Sigmoid colon (tissue), 7 donors: ENCODE measurements at places on chromosomes 5 and 9. TPM values are rescaled to one million over a fixed set of nuclear protein-coding genes. Genes with fewer than 3 reads are reported as not detected.

WDR31 gene
- total RNA-seq: 3.2 TPM

TSLP gene
- 0.36 TPM for total RNA-seq

FBXL7 gene
- total RNA-seq: 18.2 TPM

GFI1B gene
- total RNA-seq: not detected

TCOF1 gene
- total RNA-seq: 27.1 TPM

CDHR2 gene
- total RNA-seq: not detected

DNA sequence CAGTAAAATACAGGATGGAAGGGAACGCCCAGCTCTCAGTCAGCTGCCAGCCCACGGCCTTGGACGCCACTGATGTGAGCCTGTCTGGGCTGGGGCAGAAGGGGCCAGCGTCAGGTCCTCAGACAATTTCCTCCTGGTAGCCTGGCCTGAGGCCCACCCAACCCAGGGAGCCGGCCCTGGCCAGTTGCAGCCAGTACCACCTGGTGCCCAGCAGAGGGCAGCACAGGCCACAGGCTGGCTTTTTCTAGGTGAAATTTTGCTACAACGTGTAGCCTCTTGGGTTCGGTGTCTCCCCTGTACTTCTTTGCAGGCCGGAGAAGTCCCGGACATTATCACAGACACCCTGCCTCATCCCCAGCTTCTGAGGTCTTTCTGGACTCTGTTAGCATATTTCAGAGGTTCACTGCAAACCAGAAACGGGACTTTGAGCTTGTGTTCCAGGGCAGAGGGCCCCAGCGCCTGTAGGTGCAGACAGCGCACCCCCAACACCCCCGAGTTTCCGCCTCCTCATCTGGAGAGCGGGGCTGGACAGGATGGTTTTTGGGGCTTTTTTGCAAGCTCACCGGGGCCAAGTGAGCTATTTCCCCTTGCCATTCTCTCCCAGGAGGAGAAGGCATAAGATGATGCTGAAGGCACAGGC lies 45.9 kb upstream of the KCNMB1 start:
- DNase-seq: peak; percentile 80

GRCh38 chr9:88390371-88390990 lies 2.2 kb downstream of the SPIN1 start:
- DNase-seq: no peak

DNA sequence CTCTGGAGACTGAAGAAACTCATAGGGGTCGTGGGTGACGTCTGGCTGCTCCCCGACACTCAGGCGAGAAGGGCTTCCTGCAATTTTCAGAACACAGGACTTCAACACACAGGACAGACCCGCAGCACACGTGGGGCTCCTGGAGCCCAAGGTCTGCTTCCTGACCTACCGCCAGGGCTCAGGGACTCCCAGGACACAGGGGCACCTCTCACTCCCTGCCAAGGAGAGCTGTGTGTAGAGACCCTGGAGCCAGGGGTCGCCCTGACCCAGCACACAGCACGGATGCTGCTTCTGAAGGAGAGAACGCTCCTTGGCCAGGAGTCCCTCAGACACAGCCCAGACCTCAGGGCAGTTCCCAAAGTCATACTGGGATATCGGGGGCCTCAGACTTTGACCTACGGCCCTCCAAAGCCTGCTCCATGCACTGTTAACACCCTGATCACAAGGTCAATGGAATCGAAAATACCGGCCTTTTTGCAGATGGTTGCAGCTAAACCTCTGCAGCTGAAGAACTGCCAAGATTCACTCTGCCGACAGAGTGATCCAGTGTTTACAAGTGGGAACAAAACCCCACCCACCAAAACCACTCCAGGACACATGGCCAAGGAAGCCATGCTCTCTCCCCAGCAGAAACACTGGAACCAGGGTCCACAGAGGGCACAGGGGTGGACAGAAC lies 13.8 kb upstream of the ZDHHC11 start:
- DNase-seq: no peak

DNA sequence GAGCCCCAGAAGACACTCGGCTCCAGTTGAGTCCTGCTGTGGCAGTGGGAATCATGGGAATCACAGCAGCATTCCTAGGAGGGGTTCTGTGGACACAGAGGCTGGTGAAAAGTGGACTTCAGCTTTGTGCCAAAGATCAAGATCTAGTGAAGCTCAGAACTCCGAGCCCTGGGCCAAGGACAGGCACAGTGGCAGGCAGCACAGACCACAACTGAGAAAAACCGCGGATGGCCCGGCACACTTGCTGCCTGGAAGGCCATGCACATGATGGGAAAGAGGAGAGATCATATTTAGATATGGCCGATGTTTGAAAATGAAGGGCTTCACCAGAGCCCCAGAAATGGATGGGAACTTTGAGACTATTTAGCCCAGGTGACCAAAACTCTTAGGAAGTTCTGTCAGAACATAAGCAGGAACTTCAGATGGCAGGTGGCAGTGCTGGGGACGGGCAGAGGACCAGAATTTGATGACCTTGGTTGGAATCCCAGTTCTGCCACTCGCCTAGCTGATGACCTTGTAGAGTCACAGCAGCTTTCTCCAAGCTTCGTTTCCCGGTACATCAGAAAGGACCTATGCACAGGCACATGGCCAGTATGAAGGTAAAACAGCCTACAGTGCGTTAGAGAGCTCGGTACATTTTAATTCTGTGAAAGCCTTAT lies 18.0 kb downstream of the BARHL1 start:
- no peak for DNase-seq

- no peak for DNase-seq
These were observed 13.9 kb upstream of the SELENOP start for GRCh38 chr5:42825422-42826148.

DNA sequence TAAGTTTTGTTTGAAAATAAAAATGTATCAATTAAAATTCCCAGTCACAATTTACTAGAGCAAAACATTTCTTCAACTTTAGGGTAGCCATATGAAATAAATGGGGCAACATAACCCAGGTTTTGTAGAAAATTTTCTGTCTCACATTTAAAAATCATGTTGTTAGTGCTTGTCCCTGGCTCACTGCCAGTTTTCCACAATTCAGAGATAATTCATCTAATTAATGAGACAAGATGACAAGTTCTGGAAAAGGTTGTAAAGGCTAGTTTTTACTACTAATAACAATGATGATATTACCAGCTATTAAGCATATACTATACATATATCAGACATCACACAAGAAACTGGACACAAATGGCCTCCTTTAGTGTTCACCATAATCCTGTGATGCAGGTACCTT lies 45.9 kb downstream of the MEGF9 start:
- DNase-seq: no peak

DNA sequence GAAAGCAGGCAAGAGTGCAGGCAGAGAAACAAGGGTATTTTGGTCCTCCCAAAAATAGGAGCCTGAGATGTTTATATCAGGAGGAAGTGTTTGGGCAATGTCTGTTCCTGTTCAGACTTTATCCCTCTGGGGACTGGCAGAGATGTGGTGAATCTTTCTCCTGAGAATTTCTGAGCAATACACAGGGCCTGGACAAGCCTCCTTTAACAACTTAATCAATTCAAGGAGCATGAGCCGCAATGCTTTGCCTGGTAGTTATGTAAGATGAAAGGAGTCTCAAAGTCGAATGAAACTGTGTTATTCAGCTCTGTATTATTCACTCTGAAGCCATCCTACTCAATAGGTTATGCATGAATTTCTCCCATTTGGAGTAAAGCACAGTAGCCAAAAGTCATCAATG lies 365.6 kb downstream of the MAN2A1 start:
- DNase-seq: no peak

DNA sequence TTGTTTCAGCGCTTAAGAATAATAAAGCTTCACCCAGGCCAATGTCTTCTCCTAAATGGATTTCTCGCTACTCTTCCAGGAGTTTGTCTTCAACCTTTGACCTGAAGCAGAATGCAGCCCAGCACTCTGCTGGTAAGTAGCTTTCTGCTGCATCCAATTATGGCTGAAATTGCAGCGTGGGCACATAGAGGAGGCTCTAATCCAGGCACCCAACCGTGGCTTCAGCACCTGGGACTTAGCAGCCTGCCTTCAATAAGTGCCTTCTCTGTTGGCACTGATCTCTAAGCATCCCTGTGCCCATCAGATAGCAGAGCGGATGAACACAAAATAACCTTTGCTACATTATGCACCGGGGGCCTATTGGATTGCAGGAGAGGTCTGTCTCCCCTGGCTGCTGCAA lies 105.2 kb downstream of the TRIM32 start:
- DNase-seq: no peak

DNA sequence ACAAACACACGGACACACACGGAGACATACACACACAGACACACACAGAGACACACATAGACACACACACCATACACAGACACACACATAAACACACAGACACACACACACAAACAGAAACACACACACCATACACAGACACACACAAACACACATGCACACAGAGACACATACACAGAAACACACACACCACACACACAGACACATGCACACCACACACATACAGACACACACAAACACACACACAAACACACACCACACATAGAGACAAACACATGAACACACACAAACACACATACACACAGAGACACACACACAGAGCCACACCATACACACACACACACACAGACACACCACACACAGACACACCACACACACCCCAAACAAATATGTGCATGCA lies 152.7 kb upstream of the FOXD4L5 start:
- no peak for DNase-seq

GRCh38 chr5:82406205-82406773 lies 128.1 kb upstream of the RPS23 start:
- no peak for DNase-seq

DNA sequence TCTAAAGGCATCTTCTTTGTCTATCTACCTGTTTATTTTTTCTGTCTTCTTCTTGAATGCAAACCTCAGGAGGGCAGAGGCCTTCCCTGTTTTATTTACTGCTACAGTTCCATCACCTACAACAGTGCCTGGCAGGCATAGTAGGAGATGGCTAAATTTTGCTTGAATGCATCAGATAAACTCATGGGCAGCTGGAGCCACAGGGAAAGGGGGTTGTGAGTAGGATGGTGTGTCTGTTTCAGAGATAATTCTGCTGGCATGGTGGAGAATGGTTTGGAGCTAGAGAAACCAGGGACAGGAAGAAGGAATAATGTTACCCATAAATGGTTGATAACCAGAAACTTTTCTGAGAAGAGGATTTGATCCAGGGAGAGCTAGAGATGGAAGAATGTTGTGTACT lies 189.8 kb upstream of the BRINP1 start:
- no peak for DNase-seq

DNA sequence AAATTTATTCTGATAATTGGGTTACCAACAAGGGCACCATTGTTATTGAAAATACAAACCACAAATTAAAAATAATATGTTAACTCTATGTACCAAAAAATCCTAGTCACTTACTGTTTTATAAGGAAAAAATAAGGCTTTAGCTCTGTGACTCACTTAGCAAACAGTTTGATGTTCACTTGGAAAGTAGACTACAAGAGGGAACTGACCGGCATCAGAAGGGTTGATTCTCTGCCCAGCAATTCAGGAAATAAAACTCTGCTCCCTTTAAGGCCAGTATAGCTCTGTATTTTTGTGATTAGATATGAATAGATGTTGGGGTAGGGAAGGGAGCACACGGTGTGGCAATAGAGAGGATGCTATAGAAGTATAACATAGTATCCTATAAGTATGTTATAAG lies 671.3 kb downstream of the LRRC70 start:
- no peak for DNase-seq

DNA sequence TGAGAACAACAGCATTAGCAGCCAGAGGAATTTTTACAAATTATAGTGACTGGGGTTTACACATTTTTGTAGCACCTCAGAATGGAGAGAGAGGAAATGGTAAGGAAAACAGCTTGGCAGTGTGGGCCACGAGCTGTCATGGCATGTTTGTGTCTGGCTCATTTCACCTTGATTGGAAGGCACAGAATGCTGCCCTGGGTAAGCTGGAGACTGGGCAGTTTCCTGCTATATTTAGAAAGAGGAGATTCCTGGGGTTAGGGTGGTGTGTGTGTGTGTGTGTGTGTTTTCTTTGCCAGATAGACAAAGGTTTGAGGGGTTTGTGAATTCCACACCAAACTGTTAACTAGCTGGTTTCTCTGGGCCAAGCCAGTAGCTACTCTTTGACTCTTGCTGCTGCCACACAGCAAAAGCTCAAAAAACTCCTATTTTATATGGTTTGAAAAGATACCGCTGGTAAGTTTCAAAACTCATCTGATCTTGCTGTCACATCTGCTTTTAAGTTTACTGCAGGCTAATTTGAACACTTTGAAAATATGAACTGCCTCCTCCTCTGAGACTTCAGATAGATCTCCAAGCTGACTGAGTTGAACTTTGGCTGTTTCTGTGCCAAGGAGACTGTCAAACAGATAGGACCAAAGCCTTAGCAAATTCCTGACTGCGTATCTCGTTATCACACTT lies 9.1 kb downstream of the ARHGAP26 start:
- no peak for DNase-seq

DNA sequence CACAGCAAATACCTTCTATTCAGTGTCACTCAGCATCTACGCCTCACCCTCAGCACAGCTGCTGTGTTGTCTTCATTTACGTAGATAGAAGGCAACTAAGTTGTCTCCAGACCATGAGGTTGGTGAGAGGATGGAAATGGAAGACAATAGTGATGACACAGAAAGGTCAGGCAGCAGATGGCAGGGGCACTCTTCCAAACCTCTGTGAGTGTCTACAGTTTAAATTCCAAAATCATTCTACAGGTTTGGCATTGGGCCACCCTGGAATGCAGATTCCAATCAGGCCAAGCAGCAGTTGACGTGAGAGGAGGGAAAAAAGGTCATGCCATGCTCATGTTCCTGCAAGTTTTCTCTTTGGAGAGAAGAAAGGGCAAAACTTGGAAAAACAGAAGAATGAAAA lies 68.7 kb upstream of the ADAMTSL1 start:
- DNase-seq: no peak

- no peak for DNase-seq
These were observed 79.5 kb downstream of the ANXA1 start for GRCh38 chr9:73231203-73231602.

DNA sequence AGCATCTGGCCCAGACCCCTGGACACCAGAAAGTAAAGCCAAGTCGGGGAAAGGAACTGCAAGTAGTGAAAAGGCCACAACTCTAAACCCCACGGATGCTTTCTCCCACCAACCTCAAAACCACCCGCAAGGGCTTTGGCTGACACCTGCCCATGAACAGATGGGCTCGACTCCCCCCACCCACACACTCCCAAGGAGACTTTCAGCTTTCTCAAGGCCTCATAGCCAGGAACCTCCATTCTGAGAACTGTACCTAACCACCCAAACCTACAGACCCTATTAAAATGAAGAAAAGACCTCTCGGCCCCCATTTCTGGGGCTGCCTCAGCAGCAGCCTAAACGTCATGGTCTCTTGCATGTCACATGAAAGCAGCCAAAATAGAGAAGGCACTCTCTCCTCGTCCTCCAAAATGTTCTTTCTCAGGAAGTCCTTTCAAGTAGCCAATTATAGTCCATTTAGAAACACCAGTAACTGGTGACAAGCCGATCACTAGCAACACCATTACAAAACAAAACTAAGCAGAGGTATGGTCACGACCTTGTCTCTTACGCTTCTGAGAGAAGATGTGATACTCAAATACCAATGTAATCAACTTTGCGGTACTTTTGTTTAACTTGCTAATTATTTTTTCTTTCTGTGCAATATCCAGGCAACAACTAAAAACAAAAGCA lies 2.9 kb downstream of the B4GALT1 start:
- DNase-seq: no peak

- DNase-seq: no peak
These were observed 978 bp upstream of the RGS14 start for GRCh38 chr5:177356746-177357145.
